Stimulated activated naive CD4-positive, alpha-beta T cell (primary cell): ENCODE measurements at places on chromosomes 7 and 10.

DNA sequence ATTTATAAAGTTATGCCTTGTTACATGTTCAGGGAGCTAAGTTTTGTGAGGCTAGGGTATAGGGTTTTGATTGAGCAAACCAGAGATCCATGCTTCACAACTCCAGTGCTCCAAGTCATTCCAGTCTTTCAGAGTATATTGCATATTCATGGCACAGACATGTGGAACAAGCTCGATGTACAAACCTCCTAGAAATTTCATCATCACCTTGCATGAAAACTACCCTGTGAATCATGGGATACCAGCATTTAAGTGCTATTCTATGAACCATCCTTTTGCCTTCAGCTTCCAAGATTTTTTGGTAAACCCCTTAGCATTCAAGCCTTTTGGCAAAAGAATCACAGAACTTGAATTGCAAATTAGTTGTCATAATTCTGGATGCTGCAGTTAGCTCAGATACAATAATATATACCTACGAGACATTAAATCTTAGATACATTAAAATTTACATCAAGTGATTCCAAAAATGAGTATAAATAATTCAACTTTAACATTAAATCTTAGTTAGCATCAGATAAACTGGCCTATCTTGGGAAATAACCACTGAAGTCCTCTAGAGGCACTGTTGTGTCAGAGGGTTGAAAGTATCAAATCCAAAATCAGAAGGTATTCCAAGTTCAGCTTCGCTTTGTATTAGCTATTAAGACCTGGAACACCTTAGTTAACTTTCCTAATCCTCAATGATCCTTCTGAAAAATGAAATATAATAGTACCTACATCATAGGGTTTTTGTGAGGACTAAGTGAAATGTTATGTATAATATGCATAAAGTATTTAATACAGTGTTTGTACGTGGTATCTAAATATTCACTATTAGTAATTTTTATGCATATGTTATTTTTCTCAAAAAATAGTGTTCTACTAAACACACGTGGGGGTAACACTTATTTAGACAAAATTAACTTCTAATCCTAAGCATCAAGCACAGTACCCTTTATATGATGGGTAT lies 55.5 kb upstream of the CABCOCO1 start:
- DNase-seq: no peak

GRCh38 chr10:29541422-29542210 lies 93.2 kb downstream of the SVIL start:
- no peak for DNase-seq

DNA sequence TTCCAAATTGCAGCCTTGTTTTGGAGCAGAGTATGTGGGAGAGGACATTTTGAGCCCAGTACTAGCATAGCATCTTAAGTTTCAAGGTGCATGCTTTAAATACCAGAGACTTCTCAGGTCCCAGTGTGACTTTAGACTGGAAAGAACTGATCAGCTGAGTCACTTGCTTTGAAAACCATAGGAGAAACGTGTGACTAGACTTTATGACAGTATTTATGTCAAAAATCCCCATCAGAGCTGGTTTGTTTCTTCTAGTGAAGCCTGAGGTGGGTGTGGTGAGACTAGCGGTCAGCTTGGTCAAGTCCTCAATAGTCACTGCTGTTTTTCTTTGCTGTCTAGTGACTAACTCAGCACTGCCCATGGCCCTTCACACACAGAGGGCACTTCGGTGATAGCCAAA lies 724.2 kb downstream of the GATA3 start:
- DNase-seq: no peak

GRCh38 chr10:24097751-24098207 lies 111.2 kb upstream of the KIAA1217 start:
- DNase-seq: no peak

GRCh38 chr10:50621968-50622705 lies 1.6 kb downstream of the SGMS1 start:
- peak; percentile 64 for DNase-seq

- DNase-seq: no peak
These were observed 115.0 kb downstream of the PTPRN2 start for GRCh38 chr7:158472596-158472995.
